ENCODE measurements at places on chromosomes 1 and 21.

- DNase-seq = no peak
These were observed 14.1 kb downstream of the PIK3C2B start for GRCh38 chr1:204480515-204480914.

GRCh38 chr1:88509379-88509778, 174.7 kb upstream of the PKN2 start:
- DNase-seq = no peak

GRCh38 chr1:7263021-7263960, 478.0 kb downstream of the CAMTA1 start:
- no peak for DNase-seq

DNA sequence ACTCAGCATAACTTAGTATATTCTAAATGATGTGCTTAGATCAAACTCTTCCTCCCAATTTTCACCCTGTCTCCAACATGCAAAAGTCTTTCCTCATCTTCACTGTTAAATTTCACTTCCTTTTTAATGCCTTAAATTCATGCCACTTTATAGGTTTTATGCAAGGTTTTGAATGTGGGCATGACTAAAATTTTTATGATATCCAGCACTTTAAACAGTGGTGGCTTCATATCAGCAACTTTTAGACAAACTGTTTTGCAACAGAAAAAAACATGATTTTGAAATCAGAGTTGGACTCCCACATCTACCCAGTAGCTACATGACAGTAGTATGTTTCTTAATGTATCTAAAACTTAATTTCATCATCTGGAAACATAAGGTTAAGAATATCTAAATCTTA, 84.7 kb upstream of the ZP4 start:
- DNase-seq = no peak

DNA sequence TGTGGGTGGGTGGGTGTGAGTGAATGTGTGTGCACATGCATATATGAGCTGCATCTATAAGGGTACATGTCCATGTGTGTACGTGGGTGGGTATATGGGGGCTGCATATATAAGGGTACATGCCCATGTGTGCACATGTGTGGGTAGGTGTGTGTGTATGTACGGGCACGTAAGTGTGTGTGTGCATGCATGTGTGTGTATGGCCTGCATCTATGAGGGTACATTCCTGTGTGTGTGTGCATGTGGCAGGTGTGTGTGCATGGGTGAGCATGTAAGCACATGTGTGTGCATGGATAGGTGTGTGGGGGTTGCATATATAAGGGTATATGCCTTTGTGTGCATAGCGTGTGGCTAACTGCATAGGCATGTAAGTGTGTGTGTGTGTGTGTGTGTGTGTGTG, 181.0 kb upstream of the ARHGEF16 start:
- DNase-seq = no peak

GRCh38 chr1:234340528-234340927, 32.7 kb upstream of the COA6 start:
- DNase-seq = no peak

GRCh38 chr1:151964510-151964909, 29.1 kb downstream of the S100A10 start:
- DNase-seq = no peak

- DNase-seq = no peak
These were observed 192.7 kb upstream of the KIAA0040 start for GRCh38 chr1:175385316-175385715.

GRCh38 chr21:21279193-21279901, 281.1 kb downstream of the NCAM2 start:
- no peak for DNase-seq

Data from RWPE2 (cell line).